Tracheal epithelial cell (primary cell): ENCODE measurements at places on chromosomes 12 and 14. TPM values are rescaled to one million over a fixed set of nuclear protein-coding genes. Genes with fewer than 3 reads are reported as not detected.

The BCAT1 gene
- total RNA-seq = 13.2 and 17.6 TPM in 2 replicates

The RTL1 gene
- not detected in 2 replicates for total RNA-seq

The AMDHD1 gene
- not detected in 2 replicates for total RNA-seq

The TTC6 gene
- total RNA-seq = under 0.01 and 0.21 TPM in 2 replicates

The GLI1 gene
- under 0.01 TPM in 1 of 2 replicates, not detected in the other for total RNA-seq

The MTRFR gene
- total RNA-seq = 6.0 and 11.1 TPM in 2 replicates

The FOXJ2 gene
- 3.4 and 5.5 TPM in 2 replicates for total RNA-seq

The ALG10 gene
- 6.2 and 8.0 TPM in 2 replicates for total RNA-seq

The SERPINA12 gene
- total RNA-seq = not detected in 2 replicates

The RND1 gene
- total RNA-seq = 0.43 and 7.5 TPM in 2 replicates

The SLC5A8 gene
- total RNA-seq = not detected in 2 replicates

The OR10P1 gene
- total RNA-seq = not detected in 2 replicates

The PRH2 gene
- not detected in 2 replicates for total RNA-seq

The HOXC4 gene
- total RNA-seq = under 0.01 TPM in 1 of 2 replicates, not detected in the other

The GPR33 gene
- total RNA-seq = not detected in 2 replicates

The SYNE3 gene
- 3.0 and 4.6 TPM in 2 replicates for total RNA-seq

The IGFBP6 gene
- 37.1 and 76.5 TPM in 2 replicates for total RNA-seq

The GYS2 gene
- not detected in 2 replicates for total RNA-seq

The AQP2 gene
- total RNA-seq = under 0.01 TPM in 1 of 2 replicates, not detected in the other

The FGF6 gene
- not detected in 2 replicates for total RNA-seq

The ZDHHC22 gene
- not detected in 2 replicates for total RNA-seq

The NXPH4 gene
- 1.9 and 3.8 TPM in 2 replicates for total RNA-seq

The ANKS1B gene
- 0.48 TPM in 1 of 2 replicates, not detected in the other for total RNA-seq

The KLC1 gene
- total RNA-seq = 126 and 147 TPM in 2 replicates

The PRIMA1 gene
- not detected in 2 replicates for total RNA-seq

The ASB2 gene
- under 0.01 and 1.9 TPM in 2 replicates for total RNA-seq

The SAMD4A gene
- 12.4 and 31.6 TPM in 2 replicates for total RNA-seq

The ZNF410 gene
- 97.1 and 99.1 TPM in 2 replicates for total RNA-seq

The ACACB gene
- total RNA-seq = 1.3 and 1.9 TPM in 2 replicates

The GTF2H3 gene
- 61.4 and 68.0 TPM in 2 replicates for total RNA-seq

The CLEC1A gene
- total RNA-seq = under 0.01 TPM in 1 of 2 replicates, not detected in the other
